Fibroblast of skin of left biceps (primary cell): ENCODE measurements at places on chromosomes 13 and 19.

DNA sequence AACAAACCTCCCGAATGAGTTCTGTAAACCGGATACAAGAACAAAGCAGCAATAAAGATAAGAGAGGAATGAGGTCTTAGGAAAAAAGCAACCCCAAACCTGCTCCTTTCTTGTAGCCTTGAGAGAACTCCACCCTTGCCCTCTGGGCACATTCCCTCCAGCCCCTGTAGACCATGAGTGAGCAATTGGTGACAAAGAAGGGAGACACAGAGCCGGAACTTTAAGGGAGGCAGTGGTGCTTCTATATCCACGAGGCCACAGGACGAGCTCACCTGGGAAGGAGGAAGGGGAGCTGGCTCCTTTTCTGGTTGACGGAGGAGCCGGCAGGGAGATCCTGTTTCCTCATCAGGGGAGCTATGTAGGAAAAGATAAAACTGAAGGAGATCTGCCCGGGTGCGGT, 13.0 kb downstream of the BRME1 start:
- no peak for DNase-seq

DNA sequence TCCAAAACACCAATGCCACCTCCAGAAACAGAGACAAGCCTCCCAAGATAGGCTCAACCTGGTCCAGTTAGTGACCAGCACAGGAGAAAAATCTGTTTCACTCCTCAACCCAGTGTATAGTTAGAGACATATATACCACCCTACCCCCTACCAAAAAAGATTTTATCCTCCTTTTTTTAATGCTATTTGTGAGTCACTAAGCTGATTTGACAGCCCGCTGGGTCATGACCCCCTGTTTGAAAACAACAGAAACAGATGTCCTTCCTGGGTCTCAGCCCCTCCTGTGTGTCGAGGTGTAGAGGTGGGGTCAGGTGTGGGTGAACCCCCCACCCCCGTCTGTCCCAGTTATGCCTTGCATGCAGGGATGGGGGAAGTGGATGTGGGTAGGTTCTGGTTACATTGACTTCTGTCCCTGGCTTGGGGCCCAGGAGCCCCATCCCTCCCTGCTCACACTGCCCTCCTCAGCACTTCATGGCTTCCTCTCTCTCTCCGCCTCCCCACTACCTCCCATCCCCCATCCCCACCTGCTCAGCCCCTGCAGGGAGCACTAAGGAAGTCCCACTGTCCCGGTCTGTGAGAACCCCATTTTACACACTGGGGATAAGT, 14.0 kb upstream of the TOMM40 start:
- no peak for DNase-seq

GRCh38 chr13:74682746-74683145, 548.5 kb upstream of the KLF12 start:
- no peak for DNase-seq

- no peak for DNase-seq
Observed at GRCh38 chr13:48069573-48069972, 25.3 kb downstream of the MED4 start.

- no peak for DNase-seq
Observed at GRCh38 chr19:592101-592500, 2.4 kb downstream of the HCN2 start.
